ENCODE measurements at places on chromosomes 2 and 18.
A peak's percentile ranks its signal among the peaks of the same experiment; 100 is the strongest.

DNA sequence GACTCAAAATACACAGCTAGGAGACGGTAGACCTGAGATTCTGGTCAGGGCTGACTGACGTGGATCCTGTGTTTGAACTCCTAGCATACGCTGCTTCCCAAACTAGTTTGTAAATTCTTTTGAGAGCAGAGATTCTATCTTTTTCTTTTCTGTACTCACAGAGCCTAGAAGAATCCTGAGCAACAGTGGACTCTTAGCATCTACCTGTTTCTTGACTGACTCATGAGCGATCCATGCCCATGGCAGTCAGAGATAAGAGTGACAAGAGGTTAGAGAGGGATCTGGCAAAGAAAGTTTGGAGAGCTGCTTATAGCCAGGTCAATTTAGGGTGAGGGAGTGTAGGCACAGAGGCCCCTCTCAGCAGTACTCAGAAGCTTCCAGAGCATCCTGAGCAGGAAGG lies 41.1 kb upstream of the PPP1CB start:
- DNase-seq, result no peak

DNA sequence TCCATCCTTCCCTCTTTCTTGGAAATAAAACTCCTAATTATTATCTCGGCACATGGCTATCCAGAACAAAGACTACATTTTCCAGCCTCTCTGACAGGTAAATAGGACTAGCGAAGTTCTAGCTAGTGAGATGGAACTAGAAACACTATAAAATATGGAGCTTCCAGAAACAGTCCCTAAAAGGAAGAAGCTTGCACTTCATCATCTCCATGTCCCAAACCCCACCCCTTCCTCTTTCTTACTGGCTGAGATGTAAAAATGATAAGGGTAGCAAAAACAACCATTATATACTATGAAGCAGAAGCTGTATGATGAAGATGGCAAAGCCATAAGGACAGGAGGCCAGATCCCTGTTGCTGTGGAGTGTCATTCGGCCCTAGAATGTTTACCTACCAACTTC lies 11.7 kb upstream of the ACTR2 start:
- no peak for DNase-seq

- no peak for DNase-seq
Measured at GRCh38 chr2:225725726-225726125, 326.2 kb downstream of the NYAP2 start.

GRCh38 chr2:42841344-42841743 lies 49.0 kb upstream of the HAAO start:
- no peak for DNase-seq

GRCh38 chr18:5747678-5748077 lies 147.6 kb downstream of the TMEM200C start:
- no peak for DNase-seq

DNA sequence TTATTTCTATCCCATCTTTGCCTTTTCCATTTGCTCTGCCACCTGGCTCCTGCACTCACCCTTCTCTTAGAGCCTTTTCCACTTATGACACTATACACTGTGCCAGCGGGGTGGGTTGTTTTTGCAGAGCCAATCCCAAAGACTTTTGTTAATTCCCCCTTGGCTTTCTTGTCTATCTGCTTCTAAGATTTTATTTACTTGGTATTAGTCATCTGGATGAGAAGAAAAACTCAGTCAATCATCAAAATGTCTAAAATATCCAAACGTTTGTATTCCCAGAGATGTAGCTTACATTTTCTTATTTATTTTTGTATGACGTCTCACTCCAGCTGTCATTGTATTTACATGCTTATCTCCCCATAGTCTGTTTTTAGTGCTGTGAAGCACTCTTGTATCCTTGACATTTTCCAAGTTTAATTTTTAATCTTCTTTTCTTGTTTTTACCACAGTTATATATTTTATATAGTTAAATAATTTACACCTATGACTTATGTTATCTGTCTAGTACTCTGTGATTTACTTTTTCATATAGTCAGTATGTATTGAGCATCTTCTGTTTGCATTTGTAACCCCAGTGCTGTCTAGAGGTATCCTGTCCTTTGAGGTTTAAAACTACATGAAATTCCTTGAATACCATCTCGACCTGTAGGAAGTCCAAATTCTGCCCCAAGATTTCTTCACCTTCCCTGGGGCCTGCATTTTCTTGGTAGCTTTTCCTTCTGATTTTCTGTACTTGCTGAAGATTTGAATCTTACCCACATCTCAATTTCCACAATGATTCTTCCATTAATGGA lies 55.1 kb downstream of the COL4A3 start:
- DNase-seq, result no peak

GRCh38 chr2:240651185-240651584 lies 25.9 kb downstream of the GPR35 start:
- no peak for DNase-seq

- DNase-seq, result no peak
Measured at GRCh38 chr2:84515788-84516187, 510 bp upstream of the DNAH6 start.

DNA sequence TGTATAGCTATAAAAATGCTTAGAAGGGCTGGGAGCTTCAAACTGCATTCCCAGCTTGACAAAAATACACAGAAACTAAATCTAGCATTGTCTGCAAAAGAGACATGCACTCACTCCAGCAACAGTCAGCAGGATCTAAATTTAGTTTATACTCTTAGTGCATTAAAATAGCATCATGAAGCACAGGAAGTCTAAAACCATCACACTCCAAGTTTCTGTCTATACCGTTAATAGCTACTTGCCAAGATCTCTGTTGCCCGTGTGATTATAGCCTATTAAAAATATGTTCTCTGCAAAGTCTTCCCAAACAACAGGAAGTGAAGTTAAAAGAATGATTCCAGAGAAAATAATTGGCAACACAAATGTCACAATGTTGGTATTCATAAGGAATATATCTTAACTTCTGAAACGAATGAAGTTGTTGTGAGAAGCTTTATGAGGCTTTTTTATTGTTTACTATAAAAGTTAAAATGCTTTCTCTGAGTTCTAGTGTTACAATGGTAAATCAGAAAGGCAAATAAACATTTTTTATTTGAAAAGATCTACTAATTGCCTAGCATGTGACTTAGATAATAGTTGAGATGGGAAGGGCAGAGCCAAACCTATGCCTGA lies 184.2 kb downstream of the ZNF385B start:
- DNase-seq, result no peak

GRCh38 chr2:217398860-217399259 lies 539.0 kb upstream of the TNP1 start:
- DNase-seq, result no peak

DNA sequence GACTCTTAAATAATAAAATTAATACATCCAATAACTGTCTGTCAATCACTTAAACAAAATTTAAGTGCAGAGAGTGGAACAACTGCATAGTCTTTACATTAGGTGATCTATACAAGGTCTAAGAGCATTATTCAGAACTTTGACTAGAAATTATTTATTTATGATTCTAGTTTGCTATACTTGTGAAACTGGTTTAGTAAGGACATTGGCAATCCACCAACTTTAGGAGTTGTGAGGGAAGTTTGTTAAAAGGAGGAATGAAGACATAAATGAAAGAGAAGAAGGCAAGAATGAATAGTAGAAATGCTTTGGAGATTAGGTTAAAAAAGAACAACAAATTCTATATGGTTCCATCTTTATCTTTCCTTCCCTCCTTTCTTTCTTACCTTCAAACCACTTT lies 217.5 kb downstream of the GPD2 start:
- DNase-seq, result no peak

DNA sequence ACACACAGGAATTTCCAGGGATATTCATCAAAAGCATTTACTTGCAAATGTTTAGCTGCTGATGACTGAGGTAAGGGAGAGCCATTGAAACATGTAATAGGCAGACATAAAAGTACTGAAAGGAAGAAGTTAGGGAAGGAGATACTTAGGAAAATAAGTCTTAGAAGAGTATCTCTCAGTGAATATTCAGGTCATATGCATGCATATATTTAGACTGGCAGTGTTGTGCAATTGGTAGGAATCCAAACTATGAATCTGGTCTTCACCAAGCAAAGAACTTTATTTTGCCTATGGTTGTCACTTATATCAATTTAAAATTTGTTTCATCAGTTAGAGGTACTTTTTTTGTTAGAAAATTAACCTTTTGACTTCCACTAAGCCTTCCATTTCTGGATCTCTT lies 1490.7 kb downstream of the SUCLG1 start:
- DNase-seq, result no peak

- DNase-seq, result no peak
Measured at GRCh38 chr18:12741351-12741750, 38.5 kb downstream of the PSMG2 start.

- no peak for DNase-seq
Measured at GRCh38 chr18:31610286-31611205, 18.9 kb downstream of the TTR start.

DNA sequence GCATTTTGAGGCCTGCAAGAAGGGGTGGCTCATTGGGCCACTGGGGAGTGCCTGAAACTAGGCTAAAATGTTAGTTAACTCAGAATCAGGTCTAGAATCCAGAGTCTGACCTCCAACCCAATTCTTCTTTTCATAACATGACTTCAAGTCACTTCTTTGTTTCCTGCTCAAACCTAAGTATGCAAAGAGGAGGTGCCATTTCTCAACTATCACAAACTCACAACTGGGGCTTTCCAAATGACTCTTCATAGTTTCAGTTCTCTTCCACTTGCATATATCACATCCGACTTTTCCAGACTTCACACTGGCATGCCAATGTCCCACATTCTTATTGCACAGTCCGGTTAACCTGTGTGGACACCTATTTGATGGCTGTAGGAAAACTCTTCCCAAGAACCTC lies 211.6 kb downstream of the TCF4 start:
- peak; percentile 20 for DNase-seq

DNA sequence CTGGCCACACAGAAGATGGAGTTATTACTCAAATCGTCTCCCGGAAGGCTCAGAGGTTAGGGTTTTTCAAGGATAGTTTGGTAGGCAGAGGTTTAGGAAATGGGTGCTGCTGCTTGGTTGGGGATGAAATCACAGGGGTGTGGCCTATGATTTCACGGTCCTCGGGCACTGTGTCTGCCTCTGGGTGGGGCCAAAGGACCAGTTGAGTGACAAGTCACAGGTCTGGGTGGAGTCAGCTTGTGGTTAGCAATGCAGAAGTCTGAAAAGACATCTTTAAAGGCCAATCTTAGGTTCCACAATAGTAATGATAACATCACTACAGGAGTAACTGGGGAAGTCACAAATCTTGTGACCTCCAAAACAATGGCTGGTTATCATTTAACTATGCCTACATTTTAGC lies 387.8 kb downstream of the ZNF521 start:
- peak; percentile 0 for DNase-seq

- DNase-seq, result no peak
Measured at GRCh38 chr2:37825586-37825985, 99.5 kb upstream of the RMDN2 start.

GRCh38 chr2:54422072-54422581 lies 34.0 kb upstream of the SPTBN1 start:
- DNase-seq, result peak; percentile 11

DNA sequence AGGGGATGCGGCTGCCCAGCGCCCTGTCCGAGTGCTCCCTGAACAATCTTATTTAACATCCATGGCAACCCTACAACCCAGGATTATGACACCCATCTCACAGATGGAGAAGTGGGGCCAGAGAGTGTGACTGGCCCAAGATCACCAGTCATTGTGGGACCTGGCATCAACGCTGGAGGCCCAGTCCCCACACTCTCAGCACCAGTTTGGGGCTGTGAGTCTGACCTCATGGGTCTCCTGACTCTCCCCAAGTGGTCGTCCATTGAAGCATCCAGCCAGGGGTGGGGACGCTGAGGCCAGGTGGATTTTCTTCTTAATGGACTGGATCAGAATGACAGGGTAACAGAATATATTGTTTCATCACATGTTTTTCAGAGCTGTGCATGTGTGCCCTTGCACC lies 24.5 kb downstream of the MAL start:
- DNase-seq, result no peak

- DNase-seq, result no peak
Measured at GRCh38 chr18:13443552-13443951, 225.0 kb downstream of the LDLRAD4 start.

GRCh38 chr18:47756364-47757016 lies 174.0 kb downstream of the SMAD2 start:
- DNase-seq, result peak; percentile 70

- DNase-seq, result no peak
Measured at GRCh38 chr2:23249348-23249747, 135.6 kb upstream of the KLHL29 start.

- peak; percentile 70 for DNase-seq
Measured at GRCh38 chr2:134258684-134259388, 5.0 kb downstream of the MGAT5 start.

DNA sequence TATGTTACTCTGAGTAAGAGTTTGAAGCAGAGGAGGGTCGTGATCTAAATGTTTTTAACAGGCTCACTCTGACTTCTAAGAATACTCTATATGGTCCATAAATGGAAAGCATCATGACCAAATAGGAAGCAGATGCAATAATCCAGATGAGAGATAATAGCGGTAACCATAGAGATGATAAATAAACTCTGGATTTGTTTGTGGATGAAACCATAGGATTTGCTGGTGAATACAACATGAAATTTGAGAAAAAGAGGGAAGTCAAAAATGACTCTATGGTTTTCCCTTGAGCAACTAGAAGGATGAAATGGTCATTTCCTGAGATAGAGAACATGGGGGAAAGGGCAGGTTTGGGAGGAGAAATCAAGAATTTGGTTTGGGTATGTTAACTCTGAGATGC lies 3.9 kb downstream of the HEATR5B start:
- no peak for DNase-seq

GRCh38 chr2:226079671-226080181 lies 680.2 kb downstream of the NYAP2 start:
- no peak for DNase-seq

DNA sequence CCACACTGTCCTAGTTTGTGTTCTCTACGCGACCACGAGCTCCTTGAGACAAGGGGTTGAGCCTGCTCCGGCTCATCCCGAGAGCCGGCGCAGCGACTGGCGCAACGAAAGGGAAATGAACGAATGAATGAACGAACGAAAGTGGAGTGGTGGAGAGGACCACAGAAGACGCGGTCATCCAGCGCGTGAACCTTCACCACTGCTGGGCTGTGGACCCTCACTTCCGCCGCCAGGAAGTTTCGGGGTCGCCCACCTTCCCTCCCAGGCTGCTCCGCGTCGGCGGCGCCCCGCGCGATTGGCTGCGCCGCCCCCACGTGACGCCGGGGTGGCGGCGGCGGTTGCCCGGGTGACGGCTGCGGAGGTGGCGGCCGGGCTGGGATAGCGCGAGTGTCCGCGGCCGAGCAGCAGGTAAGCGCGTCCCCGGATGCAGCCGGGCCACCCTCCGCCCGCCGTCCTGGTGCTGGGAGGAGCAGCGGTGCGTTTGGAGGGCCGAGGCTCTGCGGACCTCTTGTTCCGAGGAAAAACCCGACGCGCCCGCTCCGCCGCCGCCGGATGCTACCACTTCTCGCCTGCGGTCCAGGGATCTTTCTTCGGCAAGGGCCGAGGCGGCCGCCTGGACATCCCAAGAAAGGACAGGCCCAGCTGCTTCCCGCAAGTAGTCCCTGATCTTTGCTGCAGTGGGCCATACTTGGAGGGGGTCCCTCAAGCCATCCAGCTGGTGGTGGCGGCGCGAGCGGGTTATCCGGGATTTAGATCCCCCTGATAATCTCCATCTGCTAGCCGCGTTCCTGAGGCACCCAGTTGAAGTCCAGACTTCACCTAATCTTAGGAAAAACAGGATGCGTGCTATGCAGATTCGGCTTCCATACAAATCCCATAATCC lies at the start of gene ARMC9:
TSS of gene ARMC9 (plus strand) at position 341 of the 883 bp plus-strand sequence. CDS start 7,608 bp downstream, outside the sequence.
- peak; percentile 85 for DNase-seq

GRCh38 chr2:219230059-219230540 lies 494 bp downstream of the ANKZF1 start:
- peak; percentile 70 for DNase-seq
